ENCODE measurements at places on chromosomes 5 and 9.

DNA sequence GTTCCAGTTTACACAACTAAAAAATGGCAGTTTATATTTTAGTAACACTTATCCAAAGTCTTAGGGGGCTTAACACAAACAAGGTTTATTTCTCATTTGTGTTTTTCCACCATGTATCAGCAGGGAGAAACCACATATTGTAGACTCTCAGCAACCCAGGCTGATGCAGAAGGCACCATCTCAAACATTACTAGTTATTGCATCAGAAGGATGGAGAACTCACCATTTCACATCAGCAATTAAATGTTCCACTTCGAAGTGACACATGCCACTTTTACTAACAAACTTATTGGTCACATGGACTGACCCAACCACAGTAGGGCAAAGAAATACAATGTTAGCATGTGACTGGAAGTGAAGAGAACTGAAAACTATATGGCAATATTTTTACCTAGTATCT, 22.5 kb upstream of the SMC2 start:
- DNase-seq = no peak

DNA sequence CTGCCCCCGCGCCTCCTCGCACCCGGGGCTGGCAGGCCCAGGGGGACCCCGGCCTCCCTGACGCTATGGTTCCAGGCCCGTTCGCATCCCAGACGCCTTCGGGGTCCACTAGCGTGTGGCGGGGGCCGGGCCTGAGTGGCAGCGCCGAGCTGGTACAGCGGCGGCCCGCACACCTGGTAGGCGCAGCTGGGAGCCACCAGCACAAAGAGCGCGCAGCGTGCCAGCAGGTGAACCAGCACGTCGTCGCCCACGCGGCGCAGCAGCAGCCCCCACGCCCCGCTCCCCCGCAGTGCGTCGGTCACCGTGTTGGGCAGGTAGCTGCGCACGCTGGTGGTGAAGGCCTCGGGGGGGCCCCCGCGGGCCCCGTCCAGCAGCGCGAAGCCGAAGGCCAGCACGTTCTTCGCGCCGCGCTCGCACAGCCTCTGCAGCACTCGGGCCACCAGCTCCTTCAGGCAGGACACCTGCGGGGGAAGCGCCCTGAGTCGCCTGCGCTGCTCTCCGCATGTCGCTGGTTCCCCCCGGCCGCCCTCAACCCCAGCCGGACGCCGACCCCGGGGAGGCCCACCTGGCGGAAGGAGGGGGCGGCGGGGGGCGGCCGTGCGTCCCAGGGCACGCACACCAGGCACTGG, 548 bp downstream of the TERT start:
- DNase-seq = peak; percentile 61

GRCh38 chr5:52481201-52481600, 306.5 kb upstream of the ITGA1 start:
- no peak for DNase-seq

- no peak for DNase-seq
Measured at GRCh38 chr5:94833851-94834250, 215.4 kb downstream of the SLF1 start.

- DNase-seq = no peak
Measured at GRCh38 chr5:154727361-154727760, 27.8 kb upstream of the LARP1 start.
